HCT116 (cell line): ENCODE measurements at places on chromosomes 5 and 9.

- no peak for DNase-seq
These were observed 2030.6 kb upstream of the NUDT12 start for GRCh38 chr5:105593011-105593760.

DNA sequence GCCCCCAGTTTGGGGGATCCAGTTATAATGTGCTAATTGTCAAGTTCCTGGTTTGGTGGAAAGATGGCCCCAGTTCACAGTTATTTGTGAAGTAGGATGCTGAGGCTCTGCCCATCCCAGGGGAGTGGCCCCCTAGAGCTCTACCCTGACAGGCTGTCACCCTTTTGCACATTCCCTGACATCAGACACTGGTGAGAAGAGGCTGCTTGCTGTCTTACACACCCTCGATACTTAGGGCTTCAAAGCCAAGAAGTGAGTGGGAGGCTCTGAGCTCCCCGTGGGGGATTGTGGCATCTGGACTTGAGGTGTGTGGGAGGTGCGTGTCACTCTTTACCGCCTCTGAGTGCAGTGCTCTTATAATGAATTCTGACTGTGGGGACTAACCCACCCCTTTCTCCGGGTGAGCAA lies 168.5 kb downstream of the DOCK2 start:
- DNase-seq = no peak

DNA sequence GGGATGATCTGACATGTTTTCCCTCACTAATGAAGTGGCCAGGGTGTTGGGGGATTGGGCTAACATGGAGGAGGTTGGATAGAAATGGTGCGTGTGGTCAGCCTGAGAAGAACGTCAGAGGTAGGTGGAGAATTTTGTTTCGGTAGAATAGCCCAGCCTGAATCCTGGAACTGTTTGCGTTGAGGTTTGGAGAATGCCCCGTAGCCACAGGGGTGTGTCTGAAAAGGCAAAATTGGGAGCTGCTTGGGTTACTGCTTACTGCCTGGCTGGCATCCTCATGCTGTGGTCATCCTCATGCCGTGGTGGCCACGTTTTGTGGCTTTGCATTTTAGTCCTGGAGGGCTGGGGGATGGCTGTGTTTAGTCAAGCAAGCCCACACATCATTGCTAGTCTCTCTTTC lies 236.9 kb downstream of the GOLPH3 start:
- DNase-seq = no peak

- no peak for DNase-seq
These were observed 31.2 kb downstream of the MRPL36 start for GRCh38 chr5:1768283-1769000.

DNA sequence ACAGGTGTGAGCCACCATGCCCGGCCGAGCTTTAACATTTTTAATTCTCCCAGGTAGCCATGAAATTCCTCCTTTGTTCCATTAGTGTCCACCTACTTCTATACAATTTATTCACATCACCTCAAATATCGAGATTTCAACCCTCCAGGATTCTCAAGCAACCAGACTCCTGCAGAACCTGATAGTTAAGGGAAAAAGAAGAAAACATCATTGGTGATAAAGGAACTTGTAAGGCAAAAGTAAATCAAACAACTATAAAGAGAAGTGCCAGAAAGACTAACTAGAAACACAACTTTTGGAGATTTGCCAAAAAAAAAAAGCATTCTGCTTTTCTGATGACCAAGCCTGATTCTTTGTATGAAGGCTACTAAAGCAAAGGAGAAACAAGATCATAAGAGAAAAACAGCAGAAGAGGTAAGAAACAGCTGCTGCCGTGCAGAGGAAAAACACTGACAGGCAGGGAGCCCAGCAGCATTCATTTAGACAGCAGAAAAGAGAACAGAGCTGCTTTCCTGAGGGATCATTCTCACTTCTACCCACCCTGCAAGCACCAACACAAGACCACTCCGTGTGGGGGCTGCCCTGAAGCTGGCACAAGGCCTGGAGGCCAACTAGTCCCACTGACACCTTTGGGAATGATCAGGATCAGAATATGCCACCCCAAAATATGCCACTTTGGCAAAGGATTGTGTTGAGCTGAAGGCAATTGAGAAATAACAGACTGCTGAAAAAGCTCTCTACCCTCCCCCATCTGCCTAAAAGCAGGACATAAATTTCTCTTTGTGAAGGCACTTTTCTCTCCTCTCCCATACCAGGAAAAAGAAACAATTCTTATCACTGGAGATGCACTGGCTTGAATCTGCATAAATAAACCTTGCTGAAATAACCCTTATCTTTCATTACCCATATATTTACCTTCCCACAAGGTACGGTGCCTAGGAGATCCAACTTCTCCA lies 75.1 kb downstream of the ALDH7A1 start:
- no peak for DNase-seq

DNA sequence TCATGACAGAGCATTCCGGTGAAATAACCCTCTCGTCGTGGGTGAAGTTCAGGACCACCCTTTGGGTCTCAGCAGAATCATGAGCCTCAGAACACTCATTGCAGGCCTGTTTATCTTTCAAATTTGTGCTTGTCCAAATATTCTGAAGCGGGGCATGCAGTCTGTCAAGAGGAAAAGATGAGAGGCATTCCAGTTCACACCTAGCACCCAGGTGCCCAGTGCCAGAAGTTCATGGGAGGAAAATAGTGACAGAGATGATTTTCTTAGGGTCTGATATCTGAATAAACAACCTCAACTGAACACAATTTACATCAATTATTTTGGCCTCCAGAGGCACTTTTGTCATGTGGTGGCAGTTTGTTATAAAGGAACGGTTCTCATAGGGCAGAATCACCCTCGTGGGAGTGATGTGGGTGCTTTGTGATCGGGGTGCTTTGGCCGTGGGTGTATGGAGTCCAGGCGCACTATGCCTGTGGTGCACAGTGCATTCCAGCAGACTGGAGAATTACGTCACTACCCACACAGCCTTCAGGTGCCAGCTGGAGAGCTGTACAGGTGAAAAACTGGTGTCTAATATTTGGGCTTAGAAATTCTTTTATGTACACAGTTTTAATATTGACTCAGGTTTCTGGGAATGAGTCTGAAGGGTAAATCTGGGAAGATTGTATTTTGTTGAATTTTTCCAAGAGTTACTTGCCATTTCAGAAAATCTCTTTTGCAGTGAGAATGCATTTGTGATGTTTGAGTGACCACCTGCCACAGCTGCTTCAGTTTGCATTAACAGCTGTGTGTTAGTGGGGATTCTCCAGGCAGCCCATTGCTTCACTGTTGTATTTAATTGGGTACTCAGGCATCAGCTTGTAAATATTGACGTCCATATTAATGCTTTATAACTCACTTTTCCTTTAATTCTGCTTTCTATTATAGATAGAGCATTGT lies 289.3 kb downstream of the FANCC start:
- no peak for DNase-seq

- DNase-seq = no peak
These were observed 18.5 kb downstream of the TMEM167A start for GRCh38 chr5:83058726-83059125.

- no peak for DNase-seq
These were observed 10.1 kb upstream of the THG1L start for GRCh38 chr5:157721159-157721558.

DNA sequence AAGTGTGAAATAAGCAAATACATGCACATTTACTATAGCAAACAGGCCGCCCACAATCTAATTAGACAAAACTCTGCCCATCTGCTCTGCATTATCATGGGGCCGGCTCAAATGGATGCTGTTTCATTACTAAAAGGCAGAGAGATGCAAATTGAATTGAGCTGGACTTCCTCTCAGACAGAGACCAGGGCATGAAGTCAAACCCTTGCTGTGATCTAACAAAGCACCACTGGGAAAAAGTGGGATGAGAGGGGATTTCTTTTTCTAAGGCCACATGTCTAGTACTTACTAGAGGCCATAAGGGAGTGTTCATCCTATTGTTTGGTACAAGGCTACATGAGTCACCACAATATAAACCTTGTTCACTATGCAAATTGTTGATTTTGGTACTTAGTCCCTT lies 614.7 kb downstream of the ISL1 start:
- no peak for DNase-seq

- no peak for DNase-seq
These were observed 315.6 kb downstream of the MTRR start for GRCh38 chr5:8184455-8185063.

- no peak for DNase-seq
These were observed 16.7 kb upstream of the IQGAP2 start for GRCh38 chr5:76386360-76386759.

GRCh38 chr5:174371600-174372094 lies 326.1 kb downstream of the NSG2 start:
- DNase-seq = peak; percentile 88

- DNase-seq = no peak
These were observed 382.3 kb upstream of the CDH10 start for GRCh38 chr5:25027061-25027460.

DNA sequence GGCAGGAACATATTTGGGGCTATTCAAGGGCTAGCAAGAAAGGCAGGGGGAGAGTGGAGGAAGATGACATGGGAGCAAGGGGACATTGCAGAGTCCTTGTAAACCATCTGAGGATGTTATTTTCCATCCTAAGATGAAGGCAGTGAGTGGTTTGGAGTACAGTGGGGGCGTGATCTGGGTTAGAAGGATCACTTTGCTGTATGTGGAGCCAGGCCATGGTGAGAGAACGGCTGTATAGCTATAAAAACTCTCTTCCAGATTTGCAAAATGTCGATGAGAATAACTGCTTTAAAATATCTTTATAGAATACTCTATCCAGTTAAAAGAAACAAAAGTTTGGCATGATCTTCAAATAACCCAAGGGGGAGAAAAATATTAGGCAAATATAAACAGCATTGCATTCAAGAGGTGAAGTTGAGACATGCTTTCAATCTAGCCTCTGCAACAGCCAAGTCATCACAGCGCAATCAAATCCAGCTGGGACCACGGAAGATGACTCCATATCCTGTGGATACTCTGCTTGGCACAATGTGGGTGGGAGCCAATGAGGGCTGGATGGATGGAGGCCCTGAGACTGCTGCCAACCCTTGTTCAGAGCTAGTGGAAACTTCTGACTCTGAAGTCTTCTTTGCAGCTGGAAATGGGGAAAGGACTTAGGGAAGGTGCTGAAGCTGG lies 111.5 kb upstream of the BASP1 start:
- no peak for DNase-seq

DNA sequence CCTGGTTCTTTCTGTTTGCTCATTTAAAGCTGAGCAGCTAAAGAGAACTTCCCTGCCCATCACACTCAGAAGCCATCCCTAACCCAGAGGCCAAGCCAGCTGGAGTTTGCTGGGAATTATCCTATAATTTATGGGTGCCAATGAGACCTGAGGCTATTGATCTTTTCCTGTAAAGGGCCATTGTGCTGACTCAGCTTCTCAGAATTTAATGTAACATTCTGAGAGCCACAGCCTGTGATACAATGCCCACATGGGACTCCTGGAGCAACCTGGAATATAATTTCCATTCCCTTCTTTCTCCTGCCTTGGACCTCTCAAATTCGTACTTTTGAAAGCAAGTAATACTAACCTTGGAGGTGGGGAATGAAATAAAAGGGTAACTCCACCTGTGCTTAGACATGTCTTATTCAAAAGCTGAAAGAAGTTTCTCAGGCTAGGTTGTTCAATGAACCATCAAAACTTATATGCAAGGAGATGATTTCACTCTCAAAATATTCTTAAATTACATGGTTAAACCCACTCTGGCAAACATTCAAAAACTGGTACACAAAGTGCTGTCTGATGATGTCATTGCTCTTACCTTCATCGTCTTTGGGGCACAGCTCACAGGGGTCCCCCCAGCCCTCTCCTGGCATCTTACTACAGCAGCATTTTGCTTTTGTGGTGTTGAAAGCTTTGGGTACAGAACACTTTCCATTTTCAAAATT lies 206.7 kb downstream of the SLC12A2 start:
- no peak for DNase-seq

GRCh38 chr5:116097301-116097700 lies 12.5 kb downstream of the COMMD10 start:
- no peak for DNase-seq

DNA sequence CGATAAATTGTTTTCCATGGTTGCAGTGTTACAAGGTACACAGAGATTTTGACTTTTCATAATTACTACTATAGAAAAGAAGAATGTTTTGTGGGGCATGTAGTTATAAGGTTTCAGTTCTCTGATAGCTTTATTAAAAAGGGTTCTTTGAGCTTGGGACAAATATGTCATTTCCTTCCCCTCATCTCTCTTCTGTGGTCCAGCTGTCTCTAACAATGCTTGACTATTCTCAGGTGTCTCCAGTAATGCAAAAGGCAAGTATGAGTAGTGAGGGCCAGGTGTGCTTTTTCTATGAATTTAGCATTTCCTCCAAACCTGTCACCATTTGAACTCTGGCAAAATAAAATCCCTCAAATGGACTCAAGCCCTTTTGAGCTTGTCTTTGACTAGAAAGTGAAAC lies 84.3 kb downstream of the SLF1 start:
- DNase-seq = no peak

- no peak for DNase-seq
These were observed 259.2 kb downstream of the ARRDC3 start for GRCh38 chr5:91123901-91124300.

DNA sequence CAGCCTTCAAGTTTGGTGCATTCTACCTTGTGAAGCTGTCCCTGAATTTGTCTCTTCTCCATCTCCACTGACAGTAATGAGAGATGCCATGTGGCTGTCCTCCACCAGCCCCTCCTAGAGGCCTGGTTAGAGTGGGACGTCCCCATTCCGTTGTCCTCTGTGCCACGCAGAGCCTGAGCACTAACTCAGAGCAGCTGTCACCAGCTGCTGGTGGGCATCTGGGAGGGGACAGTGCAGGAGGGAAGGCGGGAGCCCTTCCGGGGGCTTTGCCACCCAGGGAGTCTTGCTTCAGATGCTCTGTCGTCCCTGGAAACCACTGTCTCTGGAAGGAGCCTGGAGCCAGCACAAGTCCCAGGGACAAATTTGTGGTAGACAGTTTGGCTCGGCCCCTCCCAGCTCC lies 78.6 kb downstream of the PDZD2 start:
- no peak for DNase-seq

- DNase-seq = no peak
These were observed 1.3 kb upstream of the PLPPR1 start for GRCh38 chr9:101027236-101027635.

GRCh38 chr5:61683148-61683547 lies 351.1 kb downstream of the ZSWIM6 start:
- DNase-seq = no peak

DNA sequence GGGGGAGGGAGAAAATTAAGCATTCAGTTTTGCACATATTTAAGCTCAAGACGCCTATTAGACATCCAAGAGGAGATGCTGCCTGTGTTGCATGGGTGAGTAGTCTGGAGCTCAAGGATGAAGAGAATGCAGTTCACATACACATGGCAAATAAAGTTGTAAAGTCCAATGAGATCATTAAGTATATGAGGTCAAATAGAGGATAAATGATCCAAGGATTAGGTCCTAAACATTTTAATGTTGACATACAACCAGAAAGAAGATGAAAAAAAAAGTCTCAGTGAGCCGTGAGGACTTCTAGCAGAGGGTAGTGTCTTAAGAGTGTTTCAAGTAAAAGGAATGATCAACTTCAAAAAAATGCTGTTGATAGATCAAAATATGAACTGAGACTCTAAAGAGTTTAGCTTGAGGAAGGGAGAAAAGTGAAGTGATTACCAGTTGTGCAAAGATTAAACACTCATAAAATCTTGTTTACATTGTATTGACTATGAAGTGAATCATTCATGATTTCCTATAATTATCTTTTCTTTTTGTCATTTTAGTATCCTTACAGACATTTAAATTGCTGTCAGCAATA lies 251.8 kb downstream of the ZNF608 start:
- DNase-seq = no peak
